Central memory CD4-positive, alpha-beta T cell (primary cell): ENCODE measurements at places on chromosomes 12 and 14.

DNA sequence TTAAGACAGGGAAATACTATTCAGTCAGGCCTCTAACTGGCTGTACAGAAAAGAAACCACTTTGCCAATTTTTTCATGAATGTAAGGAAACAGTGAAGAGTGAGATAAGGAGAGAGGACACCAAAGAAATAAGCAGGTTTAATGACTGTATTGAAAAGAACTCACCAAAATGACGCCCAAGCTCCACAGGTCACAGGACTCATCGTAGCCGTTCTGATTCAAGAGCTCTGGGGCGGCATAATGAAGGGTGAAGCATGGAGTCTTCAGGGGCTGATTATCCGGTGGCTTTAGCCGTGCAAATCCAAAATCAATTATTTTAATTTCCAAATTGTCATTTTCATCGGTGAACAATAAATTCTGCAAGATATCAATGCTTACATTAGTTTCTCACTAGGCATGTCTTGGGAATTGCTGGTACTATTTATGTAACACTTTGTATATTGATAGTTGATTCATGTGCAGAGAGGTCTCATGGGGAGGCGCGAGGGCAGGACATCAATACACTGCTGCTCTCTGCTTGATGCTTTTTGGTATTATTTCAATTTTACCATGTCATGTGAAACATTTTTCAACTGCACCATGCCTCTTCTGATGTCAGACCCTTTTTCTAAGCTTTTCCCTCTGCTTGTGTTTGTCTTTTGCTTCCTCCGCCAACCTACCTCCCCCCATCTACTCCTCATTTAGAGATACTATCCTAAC is 74.2 kb upstream of the TTC7B start:
- no peak for DNase-seq

DNA sequence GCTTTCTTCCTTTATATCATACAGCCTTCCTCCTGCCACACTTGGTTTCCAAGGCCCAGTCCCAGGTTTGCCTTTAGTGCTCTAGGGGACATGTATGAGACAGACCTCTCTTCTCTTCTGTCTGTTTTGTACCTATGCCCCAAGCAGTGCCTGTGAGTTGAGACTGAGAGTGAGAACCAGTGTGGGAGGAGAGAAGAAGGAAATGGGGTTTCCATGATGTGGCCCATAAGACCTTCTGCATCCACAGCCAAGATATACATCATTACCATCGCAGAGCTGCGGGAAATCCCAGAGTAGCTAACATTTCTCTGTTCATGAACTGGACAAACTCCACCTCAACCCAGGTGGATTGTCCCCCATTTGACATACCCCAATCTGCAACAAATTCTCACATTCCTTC is 2.8 kb downstream of the TESPA1 start:
- DNase-seq: no peak

DNA sequence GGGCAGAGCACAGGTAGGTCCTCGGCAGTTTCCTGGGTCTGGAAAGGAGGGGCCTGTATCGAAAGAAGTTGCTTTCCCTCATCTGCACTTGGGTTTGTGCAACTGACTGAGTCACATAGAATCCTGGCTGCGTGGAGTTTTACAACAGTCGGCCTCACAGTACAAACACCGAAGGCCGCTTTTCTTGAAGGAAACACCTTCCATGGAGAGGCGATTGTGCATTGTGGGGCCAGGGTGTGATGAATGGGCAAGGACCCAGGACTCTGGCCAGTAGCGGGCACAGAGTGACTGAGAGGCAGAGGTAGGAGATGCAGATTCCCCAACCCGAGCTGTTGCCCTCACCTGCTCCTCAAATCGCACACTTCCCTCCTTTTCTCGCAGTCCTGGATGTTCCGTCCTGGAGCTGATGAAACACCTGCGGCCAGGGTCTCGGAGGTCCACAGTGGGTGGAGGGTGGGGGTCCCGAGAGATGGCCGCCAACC is 7.7 kb downstream of the CCND2 start:
- DNase-seq: no peak

- DNase-seq: no peak
Measured at GRCh38 chr12:120453977-120454376, 7.7 kb downstream of the GATC start.

DNA sequence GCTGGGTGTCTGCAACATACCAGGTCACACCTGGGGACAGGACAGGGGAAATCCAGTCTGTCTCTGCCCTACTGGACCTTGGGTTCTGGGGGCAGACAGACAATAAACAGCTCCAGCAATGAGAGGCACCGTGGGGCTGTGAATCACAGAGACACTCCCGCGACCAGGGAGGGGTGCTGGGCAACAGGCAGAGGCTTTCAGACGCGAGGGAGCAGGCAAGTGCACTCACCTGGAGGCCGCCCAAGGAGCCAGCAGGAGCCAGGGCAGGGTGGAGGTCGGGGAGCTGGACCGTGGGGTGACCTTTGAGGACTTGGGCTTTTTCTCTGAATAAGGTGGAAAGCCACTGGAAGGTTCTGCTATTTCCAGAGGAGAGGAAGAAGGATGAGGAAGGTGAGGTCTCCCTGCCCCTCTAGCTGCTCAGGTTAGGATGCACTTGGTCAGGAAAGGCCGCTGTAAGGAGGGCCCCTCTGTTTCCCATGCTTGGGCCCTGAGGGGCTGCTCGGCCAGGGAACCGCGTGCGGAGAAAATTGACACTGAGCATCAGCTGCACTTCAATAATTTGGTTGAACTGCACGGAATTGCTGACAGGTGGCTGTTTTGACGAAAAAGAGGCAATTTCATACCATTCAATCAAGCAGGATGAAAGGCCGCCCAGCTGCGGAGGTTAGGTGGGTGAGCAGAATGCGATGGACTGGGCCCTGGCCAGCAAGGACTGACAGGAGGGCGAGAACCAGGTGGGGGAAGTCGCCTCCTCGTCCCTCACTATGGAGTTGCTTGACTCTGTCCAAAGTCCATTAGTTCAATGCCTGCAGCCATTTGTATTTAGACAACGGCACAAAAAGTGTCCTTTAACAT is 42.2 kb downstream of the JAG2 start:
- DNase-seq: no peak

GRCh38 chr12:22974865-22975264 is 349.9 kb downstream of the ETNK1 start:
- DNase-seq: no peak

- DNase-seq: no peak
Measured at GRCh38 chr12:67892259-67893021, 96.8 kb upstream of the IFNG-AS1 start.

DNA sequence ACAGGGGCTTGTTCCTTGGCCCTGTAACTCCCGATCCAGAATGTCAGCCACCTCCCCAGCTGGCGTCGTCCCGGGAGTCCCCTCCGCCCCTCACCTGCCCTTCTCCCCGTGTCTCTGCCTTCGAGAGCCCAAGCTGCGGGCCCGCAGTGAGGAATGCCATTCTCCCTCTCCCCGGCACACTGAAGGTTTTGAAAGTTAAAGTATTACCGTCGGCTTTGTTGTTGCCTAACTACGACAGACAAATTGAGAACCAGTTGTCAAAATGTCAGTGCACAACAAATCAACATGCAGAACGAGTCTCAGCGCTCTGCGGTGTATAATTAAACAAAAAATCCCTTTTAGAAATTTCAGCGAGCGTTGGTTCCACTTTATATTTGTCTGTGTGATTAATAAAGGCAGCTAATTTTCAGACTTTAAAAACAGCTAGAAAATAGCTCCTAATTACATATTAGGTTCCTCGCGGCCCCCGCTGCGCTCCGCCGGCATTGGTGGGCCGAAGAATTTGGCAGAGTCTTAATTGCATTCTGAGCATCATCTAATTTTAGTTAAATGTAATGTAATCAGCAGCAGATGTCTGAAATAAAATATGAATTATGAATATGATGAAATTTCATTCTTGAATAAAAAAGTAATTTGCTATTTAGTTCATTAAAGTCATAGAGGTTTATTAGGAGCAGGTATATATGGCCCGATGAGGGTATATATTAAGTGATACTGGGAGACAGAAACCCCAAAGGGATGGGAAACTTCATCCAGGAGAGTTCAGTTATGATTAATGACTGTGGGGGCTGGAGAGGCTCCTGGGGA is 40.3 kb downstream of the MVK start:
- DNase-seq: no peak

DNA sequence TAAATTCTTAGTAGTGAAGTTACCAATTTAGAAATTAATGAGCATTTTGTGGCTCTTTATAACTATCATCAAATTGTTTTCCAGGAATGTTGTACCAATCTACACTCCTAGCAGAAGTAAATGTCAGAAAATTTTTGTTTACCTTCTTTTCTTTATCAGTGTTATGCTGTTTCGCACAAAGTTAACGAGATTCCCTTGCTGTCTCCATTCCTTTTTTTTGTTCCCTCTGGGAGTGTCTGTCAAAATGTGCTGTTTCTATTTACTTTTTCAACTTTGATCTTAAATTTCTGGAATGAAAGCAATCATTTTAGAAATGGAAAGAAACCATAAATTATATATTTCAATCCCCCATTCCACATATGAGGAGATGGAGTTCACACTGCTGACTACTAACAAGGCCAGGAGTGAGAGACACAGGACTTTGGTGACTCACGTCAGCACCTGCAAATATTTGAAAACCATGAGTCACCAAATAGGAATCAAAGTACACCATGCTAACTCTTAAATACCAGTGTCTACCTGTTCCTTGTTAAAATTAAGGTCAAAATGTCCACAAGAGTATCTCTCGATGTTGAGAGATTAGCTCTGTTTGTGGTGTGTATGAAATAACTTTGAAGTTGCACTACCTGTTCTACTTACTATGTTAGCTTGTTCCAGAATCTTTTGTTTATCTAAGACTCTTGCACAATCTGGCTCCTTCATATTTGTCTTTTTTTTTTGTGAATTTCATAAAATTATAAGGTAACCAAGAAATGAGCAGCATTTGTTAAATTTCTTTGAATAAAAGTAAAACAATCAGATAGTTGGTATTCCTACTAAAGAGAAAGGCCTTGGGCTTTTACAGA is 106.0 kb downstream of the RMST start:
- DNase-seq: no peak

GRCh38 chr12:117038023-117038680 is 61.1 kb downstream of the TESC start:
- DNase-seq: no peak

GRCh38 chr14:91048265-91048664 is 12.2 kb downstream of the RPS6KA5 start:
- no peak for DNase-seq

DNA sequence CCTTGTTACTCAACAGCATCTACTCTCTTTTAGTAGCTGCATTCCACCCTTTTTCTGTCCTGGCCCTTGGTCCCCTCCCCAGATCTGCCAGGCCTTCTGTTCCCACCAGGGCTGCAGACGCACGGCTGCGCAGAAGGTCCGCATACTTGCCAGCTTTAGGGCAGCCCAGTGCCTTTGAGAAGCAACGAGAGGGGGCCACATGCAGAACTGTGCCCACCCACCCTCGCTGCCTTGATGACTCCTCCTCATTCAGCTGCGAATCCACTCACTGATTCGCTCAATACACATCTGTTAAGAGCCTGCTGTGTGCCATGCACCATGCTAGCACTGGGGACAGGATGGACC is 39.2 kb downstream of the PRIMA1 start:
- DNase-seq: no peak

GRCh38 chr14:75022655-75023054 is 19.9 kb downstream of the EIF2B2 start:
- DNase-seq: no peak

DNA sequence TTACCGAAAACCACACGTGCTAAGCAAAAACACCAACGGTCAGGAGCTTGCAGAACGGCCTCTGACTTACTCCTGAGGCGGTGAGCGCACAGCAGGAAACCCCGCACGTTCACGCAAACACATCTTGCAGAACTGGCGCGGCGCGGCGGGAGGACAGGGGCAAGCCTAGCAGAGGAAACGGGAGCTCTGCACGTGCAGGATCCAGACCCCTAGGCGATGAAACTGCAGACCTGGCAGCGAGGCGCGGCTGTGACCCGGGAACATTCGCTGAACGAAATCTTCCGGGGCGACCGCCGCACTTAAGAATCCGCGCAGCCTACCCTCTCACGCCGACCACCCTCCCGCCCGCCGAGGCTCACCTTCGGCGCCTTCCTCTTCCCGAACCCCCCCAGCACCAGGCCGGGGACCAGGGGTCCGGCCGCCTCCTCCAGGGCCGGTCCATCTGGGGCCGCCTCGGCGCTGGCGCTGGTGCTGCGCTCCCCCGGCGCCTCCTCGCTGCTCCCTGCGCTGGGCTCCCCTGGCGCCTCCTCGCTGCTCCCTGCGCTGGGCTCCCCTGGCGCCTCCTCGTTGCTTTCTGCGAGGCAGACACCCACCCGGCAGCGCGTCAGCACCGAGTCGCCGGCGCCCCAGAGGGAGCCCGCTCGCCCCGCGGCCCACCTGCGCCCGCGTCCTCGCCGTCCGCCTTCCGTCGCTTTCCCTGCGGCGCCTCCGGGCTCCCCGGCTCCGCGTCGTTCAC is 615 bp downstream of the DDX51 start:
- DNase-seq: no peak

DNA sequence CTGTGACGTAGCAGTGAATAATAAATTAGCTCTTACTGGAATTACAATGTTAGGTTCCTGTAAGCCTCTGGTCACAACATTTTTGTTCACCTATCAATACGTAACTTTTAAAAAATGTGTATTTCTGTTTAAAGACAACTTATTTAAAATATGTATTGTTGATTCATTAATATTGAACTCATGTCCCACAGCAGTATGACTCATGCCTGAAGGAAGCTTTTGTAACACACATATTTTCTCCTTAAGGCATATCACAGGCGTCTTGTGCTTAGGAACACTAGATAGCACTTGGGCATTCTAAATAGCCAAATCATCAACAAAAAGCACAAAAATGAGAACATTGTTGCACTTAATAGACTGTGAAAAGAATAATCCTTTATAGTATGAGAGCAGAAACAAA is 92.5 kb downstream of the GPHN start:
- DNase-seq: no peak

DNA sequence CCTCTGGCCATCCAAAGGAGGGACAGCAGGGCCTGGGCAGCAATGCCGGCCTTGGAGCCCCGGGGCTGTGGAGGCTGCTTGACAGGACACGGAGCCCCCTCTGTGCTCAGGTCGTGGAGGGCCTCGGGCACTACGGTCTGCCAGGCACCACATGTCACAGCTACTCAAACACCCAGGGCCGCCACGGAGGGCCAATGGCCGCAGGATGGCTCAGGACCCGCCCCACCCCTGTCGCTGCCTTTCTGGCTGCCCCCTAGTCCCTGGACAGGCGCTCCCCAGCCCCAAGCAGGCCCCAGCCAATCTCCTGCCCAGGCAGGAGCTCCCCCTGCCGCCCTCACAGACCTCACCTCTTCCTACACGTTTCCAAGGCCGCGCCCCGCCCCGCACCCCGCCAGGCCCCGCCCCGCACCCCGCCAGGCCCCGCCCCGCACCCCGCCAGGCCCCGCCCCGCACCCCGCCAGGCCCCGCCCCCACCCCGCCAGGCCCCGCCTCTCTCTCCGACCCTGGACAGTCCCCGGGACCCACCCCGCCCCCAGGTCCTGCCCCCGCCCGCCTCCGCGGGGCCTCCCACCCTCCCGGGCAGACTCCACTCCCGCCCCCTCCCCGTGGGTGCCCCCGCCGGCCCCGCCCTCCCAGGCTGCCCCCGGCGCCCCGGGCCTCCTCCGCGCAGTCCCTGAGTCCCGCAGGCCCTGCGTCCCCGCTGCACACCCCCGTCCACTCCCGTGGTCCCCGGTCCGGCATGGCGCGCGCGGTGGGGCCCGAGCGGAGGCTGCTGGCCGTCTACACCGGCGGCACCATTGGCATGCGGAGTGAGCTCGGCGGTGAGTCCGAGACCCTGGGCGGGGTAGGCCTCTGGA is at the start of gene ASPG:
TSS of gene ASPG (plus strand) at position 669 of the 857 bp plus-strand sequence. CDS start at position 740, 71 bp downstream.
- DNase-seq: no peak
